ENCODE measurements at places on chromosomes 3 and 15. TPM values are rescaled to one million over a fixed set of nuclear protein-coding genes. Genes with fewer than 3 reads are reported as not detected.
A peak's percentile ranks its signal among the peaks of the same experiment; 100 is the strongest.

The KBTBD13 gene
- total RNA-seq, result 0.34 TPM

The KIF7 gene
- 4.9 TPM for total RNA-seq

The GOLGA8T gene
- total RNA-seq, result 0.49 TPM

The PIERCE2 gene
- total RNA-seq, result 9.1 TPM

The SNTN gene
- total RNA-seq, result 0.13 TPM

The STRIT1 gene
- total RNA-seq, result 1.4 TPM

The SLC2A2 gene
- not detected for total RNA-seq

The CYP11A1 gene
- not detected for total RNA-seq

The SLC28A2 gene
- total RNA-seq, result 0.45 TPM

The PRRT3 gene
- 3.5 TPM for total RNA-seq

GRCh38 chr15:60635507-60636352, 156.8 kb upstream of the ICE2 start:
- ATAC-seq, result no peak

DNA sequence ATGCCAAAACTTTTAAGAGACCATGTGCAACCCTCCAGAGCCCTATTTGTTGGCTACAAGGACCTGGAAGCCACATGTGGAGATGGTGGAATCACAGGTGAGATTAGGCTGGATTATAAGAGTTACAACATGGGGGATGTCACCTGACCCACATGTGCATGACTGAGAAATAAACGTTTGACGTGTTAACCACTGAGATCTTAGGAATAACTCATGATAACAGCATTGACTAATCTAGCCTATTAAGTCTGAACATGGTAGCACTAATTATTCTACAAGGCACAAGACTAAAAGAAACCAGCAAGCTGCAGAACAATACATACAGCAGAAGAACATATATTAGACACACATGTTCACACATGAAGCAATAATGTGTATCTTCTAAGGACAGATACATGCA, 38.4 kb downstream of the SUCLG2 start:
- no peak for ATAC-seq

DNA sequence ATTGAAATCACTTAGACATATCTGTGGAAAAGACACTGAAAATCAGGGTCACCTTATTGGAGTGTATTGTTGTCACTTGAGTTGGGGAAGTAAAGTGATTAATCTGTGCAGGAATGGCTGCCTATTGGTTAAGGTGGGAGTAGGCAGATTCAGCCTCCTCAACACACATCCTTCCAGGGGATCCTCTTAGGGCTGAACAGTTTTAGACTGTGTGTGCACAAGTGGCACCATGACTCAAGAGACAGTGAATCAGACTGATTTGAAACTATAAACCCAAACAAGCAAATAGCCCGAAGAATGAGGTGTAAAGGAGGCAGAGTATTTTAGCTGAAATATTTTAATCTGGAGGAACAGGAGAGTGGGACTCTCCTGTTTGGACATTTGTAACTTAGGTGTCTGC, 4.9 kb downstream of the ABHD17C start:
- ATAC-seq, result no peak

- ATAC-seq, result no peak
Observed at GRCh38 chr3:27540231-27540630, 56.0 kb upstream of the SLC4A7 start.

DNA sequence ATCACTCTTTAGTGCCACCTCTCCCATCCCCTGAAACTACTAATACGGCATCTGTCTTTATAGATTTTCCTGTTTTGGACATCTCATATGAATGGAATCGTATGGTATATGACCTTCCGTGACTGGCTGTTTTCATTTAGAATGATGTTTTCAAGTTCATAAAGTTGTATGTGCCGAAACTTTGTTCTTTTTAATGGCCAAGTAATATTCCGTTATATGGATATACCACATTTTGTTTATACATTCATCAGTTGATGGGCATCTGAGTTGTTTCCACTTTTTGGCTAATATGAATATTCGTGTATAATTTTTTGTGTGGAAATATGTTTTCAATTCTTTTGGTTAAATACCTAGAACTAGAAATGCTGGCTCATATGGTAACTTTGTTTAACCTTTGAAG, 49.5 kb downstream of the PIAS1 start:
- ATAC-seq, result no peak

- ATAC-seq, result peak; percentile 92
Observed at GRCh38 chr3:62188681-62189375, 184.5 kb downstream of the FEZF2 start.

DNA sequence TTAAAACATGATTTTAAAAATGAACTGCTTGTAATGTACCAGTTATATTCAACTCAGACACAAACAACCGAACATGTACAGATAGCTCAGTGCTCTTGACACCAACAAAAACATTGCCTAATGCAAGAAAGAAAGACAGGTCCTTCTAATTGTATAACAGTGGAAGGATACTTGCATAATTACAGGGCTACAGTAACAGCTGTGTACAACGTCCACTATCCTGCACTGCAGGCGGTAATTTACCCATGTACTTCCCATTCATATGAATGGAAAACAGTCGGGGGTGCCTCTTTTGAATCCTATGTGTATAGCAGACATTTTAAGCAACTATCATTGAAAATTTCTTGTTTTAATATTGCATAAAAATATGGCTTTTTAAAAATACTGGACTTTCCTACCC, 41.1 kb upstream of the PLSCR5 start:
- no peak for ATAC-seq

GRCh38 chr3:177478170-177478867, 281.0 kb upstream of the TBL1XR1 start:
- ATAC-seq, result peak; percentile 32

- ATAC-seq, result no peak
Observed at GRCh38 chr3:104564045-104564643, 802.6 kb upstream of the ALCAM start.

DNA sequence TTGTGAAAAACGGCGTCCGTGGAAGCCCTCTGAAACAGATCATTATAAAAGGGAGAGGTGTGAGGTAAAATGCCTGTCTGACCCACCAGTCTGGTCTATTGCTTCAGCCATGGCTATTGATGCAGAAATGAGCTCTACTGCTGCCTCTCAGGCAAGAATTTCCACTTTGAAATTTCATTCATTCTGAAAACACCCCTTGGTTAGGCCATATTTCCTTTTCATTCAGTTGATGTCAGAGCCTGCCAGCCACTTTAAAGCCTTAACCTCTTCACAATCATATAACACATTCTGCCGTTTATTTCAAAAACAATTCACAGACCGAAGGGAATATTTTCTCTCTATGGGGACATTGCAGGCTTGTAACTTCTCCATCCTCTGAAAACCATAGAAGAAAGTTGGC, 71.9 kb downstream of the FOXB1 start:
- ATAC-seq, result no peak

- ATAC-seq, result no peak
Observed at GRCh38 chr3:176490357-176490756, 706.9 kb downstream of the TBL1XR1 start.

DNA sequence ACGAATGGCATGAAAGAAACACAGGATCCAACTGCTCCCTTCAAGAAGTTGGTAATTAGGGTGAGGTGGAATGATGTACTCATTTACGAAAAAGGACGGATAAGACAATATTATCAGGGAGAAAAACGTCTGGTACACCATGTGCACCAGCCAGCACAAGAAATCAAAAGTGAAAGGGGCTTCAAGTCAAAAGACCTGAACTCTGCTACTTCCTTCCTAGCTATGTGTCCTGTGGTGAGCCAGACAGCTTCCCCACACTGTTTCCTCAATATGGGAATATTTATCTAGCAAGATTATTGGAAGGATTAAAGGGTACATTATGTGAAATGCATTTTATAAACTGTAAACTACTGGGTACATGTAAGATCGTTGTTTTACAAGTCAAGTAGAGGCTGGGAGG, 33.9 kb downstream of the RAB27A start:
- ATAC-seq, result no peak

DNA sequence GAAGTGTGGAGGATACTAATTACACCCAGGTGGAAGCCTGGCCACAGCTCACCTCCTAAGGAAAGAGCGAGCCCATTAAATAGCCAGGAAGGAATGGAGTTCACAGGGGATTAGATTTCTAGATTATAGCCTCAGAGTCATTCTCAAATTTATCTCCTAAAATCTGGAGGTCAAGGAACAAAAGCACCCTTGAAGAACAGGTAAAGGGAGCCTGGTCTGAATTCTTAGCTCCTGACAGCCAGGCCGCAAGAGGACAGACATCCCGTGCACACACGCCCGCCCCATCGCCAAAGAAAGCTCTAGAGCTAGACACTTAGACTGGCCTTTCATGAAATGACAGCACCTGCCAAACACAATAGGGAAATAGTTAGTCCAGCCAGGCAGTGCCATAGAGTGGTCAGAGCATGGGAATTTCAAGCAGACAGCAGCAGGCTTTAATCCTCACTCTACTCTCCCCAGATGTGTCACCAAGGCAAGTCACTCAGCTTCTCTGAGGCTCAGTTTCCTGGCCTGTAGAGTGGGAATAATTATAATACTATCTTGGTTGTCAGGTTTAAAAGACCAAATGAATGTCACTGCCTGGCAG, 59.2 kb downstream of the LIPC start:
- no peak for ATAC-seq

- no peak for ATAC-seq
Observed at GRCh38 chr15:27869697-27870281, 229.3 kb downstream of the OCA2 start.

GRCh38 chr3:170689893-170690660, 104.2 kb upstream of the SLC7A14 start:
- ATAC-seq, result no peak

DNA sequence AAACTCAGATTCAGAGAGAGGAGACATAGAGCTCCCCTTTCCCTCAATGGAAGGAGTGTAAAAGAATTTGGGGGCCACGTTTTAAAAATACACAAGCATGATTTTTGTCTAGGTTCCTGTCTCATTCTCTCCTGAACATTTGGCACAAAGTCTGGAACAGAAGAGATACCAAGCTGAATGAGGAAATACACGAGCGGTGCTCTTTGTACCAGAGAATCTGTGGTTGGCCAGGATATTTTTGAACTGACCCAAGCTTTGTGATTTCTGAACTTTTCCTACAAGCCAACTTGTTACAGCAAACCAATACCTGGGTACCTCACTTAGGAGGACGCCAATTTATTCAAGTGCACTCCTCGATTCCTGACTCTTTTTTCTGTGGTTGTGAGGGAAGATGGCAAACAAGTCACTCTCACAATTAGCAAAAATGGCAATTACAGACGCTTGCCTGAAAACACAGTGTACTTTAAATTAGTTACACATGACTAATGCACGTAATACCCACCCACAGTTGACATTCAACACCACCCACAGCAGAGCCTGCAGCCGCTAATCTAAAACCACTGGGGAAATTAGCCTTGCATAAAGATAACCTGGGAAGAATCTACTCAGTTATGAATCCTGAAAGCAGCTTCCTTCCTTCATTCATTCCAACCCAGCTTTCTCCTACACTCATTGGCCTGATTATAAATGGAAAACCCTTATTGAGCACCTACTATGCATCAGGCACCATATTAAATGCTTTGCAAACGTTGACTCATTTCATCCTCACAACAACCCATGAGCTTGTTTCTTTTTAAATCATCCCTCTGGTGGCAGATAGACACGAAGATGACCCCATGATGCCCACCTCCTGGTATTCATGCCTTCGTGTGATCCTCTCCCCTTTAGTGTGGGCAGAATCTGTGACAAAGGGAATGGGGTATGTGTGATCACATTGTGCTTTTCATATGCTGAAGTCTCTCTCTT, 293.5 kb downstream of the KBTBD8 start:
- ATAC-seq, result peak; percentile 49

GRCh38 chr3:54857343-54857742, 70.5 kb downstream of the LRTM1 start:
- no peak for ATAC-seq

GRCh38 chr3:148698190-148698810, 597 bp downstream of the AGTR1 start:
- peak; percentile 10 for ATAC-seq

- ATAC-seq, result no peak
Observed at GRCh38 chr3:42394579-42395288, 15.7 kb downstream of the LYZL4 start.

DNA sequence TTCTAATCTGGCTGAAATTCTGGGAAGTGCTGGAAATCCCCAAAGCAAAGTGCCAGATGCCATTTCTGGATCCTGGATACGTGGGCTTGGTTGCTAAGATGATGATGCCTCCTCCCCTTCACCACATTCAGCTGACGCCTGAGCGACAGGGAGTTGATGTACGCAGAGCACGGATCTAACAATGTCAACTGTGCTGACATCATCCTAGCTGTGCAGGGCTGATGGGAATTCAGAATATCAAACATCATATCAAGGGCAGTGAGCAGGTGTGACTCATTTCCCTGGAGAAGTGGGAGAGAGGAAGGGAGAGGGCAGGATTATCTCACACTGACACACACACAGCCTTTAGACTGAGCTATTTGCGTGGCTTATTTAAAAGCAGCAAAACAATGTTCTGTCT, 92.6 kb upstream of the ZBTB20 start:
- peak; percentile 99 for ATAC-seq

DNA sequence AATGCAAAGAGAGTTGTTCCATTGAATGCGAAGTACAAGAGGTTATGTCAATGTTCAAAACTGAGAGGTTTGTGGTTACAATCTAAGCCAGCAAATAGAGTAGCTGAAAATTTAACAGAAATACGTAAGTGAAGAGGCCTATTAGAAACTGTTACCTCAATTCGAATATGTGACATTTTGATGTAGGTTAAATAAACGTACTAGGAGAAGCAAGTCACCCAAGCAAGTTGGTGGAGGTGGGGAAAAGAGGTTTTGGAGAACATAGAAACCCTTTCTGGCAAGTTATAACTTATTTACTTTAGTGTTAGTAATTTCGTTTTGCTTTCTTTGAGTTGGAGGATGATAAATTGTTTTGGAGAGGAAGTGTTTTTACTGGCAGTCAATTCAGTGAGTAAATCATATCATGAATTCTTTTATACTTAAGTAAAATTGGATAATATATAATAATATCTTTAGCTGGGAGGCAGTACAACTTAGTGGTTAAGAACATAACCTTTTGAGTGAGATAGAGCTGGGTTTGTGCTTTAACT, 91.2 kb upstream of the NAALADL2 start:
- ATAC-seq, result no peak

DNA sequence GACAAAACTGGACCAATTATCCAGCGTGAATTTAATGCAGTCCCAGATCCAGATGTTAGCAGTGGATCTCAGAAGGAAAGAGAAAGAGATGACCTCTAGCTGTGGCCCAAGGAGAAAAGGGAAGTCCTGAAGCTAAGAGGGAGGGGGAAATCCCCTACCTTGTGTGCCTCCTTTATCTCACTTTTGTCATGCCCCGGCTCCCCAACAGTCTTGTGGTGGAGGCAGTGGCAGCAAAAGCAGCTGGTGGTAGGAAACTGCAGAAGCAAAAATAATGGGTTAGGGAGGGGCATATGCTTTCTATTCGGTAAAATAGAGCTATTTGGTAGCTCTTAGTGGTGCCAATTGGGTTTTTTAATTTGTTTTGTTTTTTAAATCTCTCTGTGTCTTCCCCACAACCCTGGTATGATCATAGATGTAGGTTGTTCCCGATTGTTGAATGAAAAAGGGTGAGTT, 56.5 kb downstream of the MCTP2 start:
- no peak for ATAC-seq
